CD4-positive, alpha-beta T cell treated with Interleukin-17A for 4 hours (primary cell): ENCODE measurements at places on chromosomes 13 and 19.

- DNase-seq, result no peak
These were observed 6.3 kb downstream of the TPGS1 start for GRCh38 chr19:513368-514165.

DNA sequence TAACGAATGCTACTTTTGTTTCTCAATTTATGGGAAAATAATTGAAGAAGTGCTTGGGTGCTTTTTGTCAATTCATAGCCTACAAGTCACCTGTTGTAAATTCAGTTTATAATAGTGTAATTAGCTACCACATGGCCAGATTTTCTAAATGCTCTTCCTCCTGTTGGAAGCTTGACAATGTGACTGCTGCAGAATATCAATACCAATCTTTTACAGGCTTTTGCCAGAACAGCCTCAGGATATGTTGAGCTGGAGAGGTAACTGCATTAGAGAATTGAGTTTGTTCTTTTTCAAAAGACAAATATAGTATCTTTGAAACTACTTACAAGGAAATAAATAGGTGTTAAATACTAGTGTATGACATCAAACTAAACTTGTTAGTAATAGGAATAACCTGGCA is 277.8 kb downstream of the POU4F1 start:
- no peak for DNase-seq

GRCh38 chr19:46015687-46016425 is 7.0 kb downstream of the PGLYRP1 start:
- DNase-seq, result peak; percentile 55

GRCh38 chr13:25213715-25214114 is 41.6 kb upstream of the AMER2 start:
- DNase-seq, result no peak

- DNase-seq, result no peak
These were observed 44.2 kb upstream of the RNF113B start for GRCh38 chr13:98221234-98221633.
